ENCODE measurements at places on chromosomes 6 and 20. TPM values are rescaled to one million over a fixed set of nuclear protein-coding genes. Genes with fewer than 3 reads are reported as not detected.
A peak's percentile ranks its signal among the peaks of the same experiment; 100 is the strongest.

- peak; percentile 89 for DNase-seq
Measured at GRCh38 chr6:31441365-31442267, 38.2 kb downstream of the MICA start.

DNA sequence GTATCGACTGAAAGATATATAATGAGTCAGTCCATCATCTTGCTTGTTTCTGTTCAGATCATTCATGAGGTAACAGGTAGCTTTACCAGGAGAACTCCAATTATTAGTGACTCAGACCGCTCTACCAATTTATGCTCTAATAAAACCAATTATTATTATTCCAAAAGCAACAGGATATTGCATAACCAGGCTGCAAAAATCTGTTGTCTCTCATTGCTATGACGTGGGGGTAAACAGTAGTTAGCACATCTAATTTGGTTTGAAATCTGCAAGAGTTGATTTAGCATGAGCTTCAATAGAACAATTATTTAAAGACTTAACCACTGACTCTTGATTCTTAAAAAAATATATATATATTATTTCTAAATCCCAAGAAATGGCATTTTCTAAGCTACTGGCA is 90.9 kb upstream of the MAP7 start:
- DNase-seq = no peak

GRCh38 chr20:47276851-47277534 is 79.5 kb downstream of the ZMYND8 start:
- DNase-seq = no peak

- no peak for DNase-seq
Measured at GRCh38 chr6:168416531-168416930, 24.5 kb upstream of the SMOC2 start.

DNA sequence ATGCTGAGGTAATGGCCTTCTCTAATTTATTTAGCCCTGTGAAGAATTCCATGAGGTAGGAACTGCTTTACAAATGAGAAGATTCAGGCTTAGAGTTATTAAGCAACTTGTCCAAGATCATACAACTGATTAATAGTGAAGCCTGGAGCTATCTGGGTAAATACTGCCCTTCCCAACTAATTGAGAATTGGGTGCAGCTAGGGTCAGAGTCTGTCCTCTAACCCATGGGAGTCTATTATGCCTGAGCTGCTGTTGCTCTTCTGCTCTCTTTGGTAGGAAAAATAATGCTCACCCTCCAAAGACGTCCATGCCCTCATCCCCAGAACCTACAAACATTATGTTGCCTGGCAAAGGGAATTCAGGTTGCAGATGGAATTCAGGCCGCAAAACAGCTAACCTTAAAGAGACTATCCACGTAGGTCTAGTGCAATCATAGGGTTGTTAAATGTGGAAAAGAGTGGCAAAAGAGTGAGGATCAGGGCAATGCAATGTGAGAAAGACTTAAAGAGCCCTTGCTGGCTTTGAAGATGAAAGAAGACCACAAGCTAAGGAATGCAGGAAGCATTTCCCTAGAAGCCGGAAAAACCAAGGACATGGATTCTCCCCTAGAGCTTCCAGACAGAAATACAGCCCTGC is 90.1 kb downstream of the SPTLC3 start:
- no peak for DNase-seq

DNA sequence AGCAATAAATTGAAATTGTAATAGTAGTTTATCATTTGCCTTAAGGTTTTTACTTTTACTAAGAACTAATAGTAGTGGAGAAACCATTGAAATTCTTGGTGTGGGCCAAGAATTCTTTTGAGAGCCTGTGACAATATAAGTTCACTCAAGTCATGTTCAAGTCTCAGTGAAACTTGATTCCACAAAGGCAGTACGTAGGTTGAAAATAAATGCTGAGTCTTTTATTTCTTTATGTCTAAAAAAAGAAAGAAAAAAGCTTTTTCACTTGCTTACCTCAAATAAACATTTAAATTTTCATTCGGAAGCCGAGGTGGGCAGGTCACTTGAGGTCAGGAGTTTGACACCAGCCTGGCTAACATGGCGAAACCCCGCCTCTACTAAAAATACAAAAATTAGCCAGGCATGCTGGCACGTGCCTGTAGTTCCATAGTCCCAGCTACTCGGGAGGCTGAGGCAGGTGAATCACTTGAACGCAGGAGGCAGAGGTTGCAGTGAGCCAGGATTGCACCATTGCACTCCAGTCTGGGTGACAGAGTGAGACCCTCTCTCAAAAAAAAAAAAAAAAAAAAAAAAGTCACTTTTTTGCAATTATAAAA is 57.8 kb upstream of the NELFCD start:
- no peak for DNase-seq

GRCh38 chr6:16136091-16136490 is 7.2 kb downstream of the MYLIP start:
- peak; percentile 26 for DNase-seq

- no peak for DNase-seq
Measured at GRCh38 chr6:25359191-25359861, 80.2 kb downstream of the CARMIL1 start.

DNA sequence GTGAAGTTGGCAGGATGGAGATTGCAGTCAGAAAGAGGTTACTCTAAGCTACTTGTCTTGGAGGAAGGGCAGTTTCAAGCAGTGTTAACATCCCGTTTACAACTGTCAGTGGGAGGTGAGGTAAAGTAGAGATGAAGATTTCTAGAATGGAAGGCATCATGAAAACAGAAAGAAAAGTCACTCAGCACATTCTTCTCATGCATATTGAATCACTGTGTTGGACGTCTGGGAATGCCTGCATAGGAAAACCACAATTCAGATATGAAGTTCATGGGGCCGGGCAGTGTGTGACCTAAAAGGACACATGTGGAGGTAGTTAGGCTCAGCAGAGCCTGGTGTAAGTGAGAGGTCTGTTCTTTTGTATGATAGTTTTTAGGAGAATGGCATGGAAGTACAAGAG is 73.5 kb upstream of the LAMP5 start:
- no peak for DNase-seq

- DNase-seq = no peak
Measured at GRCh38 chr20:15556869-15557268, 1016.4 kb downstream of the KIF16B start.

- DNase-seq = no peak
Measured at GRCh38 chr6:168258795-168259194, 60.8 kb downstream of the DACT2 start.

- no peak for DNase-seq
Measured at GRCh38 chr6:111068866-111069234, 18.5 kb upstream of the SLC16A10 start.

GRCh38 chr20:58660855-58661597 is 9.9 kb downstream of the STX16 start:
- peak; percentile 47 for DNase-seq

CRIP3 gene
- total RNA-seq = not detected

DPPA5 gene
- total RNA-seq = not detected

KHDRBS2 gene
- 0.14 TPM for total RNA-seq

PLEKHG1 gene
- 8.0 TPM for total RNA-seq

EDEM2 gene
- total RNA-seq = 16.9 TPM

ANKRD66 gene
- total RNA-seq = not detected

FAM162B gene
- total RNA-seq = not detected

LY6G6D gene
- not detected for total RNA-seq

PAQR8 gene
- total RNA-seq = 2.6 TPM

RSPH3 gene
- total RNA-seq = 1.6 TPM

CALHM4 gene
- not detected for total RNA-seq

MICB gene
- 12.5 TPM for total RNA-seq

Data from activated T-cell treated with anti-CD3 and anti-CD28 coated beads, Interleukin-2, amount 50 U/mL, for 4 hours (primary cell).